ENCODE measurements at places on chromosomes 12 and 14. TPM values are rescaled to one million over a fixed set of nuclear protein-coding genes. Genes with fewer than 3 reads are reported as not detected.

Gene CNTN1
- 7.4 TPM for total RNA-seq

Gene ARHGEF40
- total RNA-seq = 24.5 TPM

Gene TAMALIN
- total RNA-seq = 7.1 TPM

Gene C14orf39
- total RNA-seq = not detected

Gene SERPINA9
- not detected for total RNA-seq

Gene KRT76
- total RNA-seq = not detected

- DNase-seq = no peak
Observed at GRCh38 chr14:103908580-103908979, 19.7 kb upstream of the TDRD9 start.

DNA sequence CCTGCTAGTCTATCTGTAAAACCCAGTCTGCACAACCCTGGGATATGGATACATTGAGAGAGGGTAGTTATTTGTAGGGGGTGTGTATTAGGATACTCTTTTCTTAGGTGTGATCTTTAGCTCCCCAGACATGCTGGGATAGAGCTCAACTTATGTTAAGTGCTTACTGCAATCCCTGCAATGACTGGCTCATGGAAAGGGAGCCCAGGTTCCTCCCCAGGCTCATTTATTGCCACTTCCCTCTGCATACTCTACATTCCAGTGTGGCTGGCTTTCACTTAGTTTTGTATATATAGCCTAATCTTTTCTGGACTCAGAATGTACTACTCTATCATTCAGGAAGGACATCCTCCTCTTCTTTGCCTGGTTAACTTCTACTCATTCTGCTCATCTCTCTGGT lies 172.0 kb downstream of the SYT10 start:
- DNase-seq = no peak

DNA sequence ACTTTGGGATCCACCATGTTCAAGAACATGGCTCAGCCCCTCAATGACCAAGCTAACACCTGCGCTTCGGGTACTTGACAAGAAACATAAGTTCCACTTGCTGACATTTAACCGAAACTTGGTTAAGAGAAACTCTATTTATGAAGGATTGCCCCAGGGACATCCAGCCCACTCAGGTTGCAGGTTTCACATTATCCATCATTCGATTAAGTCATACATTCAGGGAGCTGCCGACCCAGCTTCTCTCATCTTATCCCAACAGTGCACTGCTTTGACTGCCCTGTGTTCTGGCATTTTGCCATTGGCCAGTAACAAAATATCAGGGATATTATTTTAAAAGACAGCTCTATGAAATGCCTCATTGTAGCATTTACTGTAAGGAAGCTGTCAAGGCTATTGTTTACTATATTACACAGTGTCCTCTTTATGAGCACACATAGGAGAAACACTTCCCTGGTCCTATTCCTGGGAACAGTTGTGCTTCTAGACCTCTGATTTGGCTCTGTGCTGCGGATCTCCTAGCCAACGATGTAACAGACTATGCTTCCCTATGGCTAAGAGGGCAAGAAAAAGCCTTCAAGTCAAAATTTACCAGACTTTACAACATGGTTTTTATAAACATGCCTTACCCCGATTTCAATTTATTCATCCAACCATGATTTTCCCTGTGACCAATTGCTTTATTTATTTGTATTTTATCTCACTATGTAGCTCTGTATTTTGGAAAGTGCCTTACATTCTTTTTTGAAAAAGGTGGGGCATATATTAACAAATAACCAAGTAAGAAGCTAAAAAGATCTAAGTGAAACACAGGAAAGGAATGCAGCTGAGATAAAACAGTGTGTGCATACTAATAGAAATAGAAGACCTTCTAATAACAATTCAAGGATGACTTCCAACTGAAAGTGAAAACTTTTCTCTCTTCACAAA lies 109.3 kb downstream of the ITPR2 start:
- no peak for DNase-seq

DNA sequence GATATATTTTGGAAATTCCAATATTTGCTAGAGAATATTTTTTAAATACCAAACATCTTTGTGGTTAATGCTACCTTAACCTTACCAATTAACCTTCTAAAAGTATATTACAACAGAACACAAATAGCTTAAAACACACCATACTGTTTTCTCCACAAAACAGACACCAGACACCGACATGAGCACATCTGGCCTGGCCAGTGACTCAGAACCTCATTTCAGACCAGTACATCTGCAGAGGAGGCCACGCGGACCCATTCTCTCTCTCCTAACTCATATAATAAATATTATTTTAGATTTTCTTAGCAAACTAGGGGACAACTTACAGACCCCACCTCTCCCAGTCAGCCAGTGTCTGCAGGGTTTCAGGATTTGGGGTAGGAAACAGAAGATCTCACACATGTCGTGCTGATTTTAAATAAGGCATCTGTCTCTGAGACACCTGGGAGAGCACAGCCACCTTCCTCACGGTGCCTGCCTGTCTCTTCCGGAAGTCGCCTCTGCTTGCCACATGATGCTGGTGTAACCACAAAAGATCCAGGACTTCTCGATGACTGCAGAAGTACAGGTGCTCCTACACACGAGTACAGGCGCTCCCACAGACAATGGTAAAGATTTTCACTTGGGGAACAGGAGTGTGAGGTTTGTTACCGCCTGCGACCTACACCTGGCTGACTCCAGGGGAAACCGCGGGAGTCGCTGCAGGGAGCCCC lies 9.7 kb upstream of the ANKLE2 start:
- DNase-seq = no peak

GRCh38 chr12:23770202-23770938 lies 179.1 kb downstream of the SOX5 start:
- no peak for DNase-seq

- DNase-seq = peak; percentile 38
Observed at GRCh38 chr12:65511134-65511834, 232.8 kb downstream of the MSRB3 start.

DNA sequence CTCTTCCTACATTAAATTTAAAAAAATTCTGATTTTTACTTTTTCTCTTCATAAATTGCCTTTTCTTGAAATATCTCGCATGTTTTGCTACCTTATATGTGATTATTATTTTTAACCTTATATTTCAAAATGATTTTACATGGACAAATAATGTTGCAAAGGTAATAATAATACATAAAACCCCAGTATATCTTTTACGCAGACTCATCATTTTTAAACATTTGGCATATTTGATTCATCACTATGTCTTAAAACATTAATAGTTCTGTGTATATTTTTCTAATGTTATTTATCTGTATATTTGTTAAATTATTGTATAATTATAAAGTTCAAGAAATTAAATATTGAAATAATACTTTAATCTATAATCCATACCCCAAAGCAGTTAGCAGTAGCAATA lies 350.8 kb downstream of the RPL10L start:
- no peak for DNase-seq

DNA sequence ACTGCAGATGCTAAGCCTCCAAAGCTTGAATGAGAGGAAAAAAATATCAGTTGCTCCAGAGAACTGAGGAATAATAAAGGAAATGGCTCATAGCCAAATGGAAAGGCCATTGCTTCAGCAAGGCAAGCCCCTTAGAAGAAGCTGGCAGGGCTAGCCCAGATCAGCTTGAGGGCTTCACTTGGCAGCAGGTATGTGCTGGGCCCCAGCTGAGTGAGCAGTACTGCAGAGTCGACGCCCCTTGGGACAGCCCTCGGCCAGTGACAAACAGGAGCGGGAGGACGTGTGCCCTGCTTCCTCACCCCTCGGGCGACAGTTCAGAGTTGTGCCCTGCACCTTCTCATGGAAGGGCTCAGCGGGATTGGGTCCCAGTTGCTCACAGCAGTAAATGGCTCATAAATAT lies 1031.2 kb upstream of the TMEM132C start:
- DNase-seq = no peak

DNA sequence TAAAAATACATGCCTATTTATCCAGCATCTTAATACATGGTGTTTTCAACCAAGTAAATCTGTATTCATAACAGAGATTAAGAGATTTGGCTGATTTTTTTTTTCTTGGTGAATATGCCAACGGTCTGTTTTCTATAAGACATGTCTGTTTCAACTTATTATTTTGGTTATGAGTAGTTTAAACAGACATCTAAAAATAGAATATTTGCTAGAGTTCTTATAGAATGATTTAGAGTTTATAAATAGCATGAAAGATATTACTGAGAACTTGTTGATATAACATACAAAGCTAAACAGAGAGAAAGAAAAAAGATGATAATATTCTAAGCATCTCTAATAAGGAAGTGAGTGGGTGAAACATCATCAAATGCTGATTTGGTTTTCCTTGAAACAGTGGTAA lies 199.9 kb downstream of the CCDC91 start:
- no peak for DNase-seq

DNA sequence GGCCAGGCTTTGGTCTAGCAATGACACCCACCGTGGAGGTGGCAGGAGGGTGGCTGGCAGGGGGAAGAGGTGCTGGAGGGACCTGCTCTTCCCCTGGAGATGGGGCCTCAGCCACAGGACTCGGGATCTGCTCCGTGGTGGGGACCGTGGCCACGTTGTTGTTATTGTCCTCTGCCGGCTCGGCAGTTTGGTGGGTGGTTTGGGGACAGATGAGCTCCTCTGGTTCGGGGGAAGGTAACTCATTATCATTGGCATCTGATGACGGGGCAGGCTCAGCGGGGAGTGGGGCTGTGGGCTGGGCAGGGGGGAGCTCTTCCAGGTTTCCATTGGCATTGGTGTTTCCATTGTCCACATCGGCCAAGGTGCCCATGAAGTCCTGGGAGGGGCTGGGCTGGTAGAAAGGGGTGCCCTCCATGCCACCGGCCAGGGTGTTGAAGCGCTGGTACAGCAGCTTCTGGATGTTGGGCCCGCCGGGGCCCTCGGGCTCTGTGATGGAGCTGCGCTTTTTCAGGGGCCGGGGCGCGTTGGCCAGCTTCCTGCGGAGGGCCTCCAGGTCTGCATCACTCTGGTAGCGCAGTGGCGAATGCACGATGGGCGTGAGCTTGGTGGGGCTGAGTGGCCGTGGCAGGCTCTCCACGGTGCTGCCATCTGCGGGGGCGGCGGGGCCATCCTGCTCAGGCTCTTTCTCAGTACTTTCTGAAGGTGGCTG lies 24.3 kb downstream of the ZFYVE21 start:
- no peak for DNase-seq

DNA sequence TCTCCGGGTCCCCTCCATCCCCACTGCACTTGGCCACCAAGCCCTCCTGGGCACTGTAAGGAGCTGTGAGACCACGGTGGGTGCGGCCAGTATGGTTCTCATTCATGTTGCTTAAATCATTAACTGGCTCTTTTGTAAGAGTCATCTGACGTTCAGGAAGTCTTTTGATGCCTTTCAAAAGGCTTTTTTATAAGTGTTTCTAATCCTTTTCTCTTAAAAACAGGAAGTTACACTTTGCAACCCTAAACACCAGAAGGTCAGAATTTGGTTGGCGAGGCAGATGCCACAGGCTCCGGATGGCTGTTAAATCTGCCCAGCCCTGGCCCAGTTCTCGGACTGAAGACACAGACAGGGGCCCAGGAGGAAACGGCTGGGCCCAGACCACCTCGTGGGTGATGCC lies 26.1 kb upstream of the DIO3 start:
- no peak for DNase-seq

DNA sequence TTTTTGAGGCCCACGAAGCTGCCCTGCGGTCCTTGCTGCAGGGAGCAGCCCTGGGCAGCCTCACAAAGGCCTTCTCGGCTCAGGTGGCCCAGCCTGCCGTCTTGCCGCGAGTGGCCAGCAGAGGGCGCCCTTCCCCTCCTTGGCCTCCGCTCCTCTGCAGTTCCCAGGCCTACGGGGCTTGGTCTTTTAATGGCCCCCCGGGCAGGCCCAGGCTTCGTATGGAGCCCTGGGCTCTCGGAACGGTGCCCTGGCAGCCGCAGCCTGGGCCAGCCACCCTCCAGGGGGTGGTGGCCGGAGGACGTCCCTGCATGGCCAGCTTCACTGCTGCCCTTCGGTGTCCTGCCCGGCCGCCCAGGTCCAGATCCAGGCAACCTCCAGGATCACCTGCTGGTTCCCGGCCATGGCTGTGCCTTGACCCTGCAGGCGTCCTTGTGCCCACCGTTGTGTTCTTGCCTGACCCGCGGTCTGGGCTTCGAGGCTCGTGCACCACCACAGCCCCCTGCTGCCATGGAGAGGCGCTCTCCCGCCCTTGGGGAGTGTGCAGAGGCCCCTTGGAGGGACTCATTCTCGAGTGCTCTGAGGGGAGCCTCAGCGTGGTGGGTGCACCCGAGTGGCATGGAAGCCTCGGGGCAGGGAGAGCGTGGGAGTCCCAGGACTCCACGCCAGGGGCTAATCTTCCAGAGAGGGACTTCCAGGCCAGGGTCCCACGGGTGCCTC lies 9.4 kb downstream of the ASPG start:
- peak; percentile 85 for DNase-seq

GRCh38 chr12:49933796-49934195 lies 16.7 kb upstream of the AQP2 start:
- no peak for DNase-seq

GRCh38 chr12:123043536-123044001 lies 63.1 kb downstream of the ARL6IP4 start:
- peak; percentile 80 for DNase-seq

DNA sequence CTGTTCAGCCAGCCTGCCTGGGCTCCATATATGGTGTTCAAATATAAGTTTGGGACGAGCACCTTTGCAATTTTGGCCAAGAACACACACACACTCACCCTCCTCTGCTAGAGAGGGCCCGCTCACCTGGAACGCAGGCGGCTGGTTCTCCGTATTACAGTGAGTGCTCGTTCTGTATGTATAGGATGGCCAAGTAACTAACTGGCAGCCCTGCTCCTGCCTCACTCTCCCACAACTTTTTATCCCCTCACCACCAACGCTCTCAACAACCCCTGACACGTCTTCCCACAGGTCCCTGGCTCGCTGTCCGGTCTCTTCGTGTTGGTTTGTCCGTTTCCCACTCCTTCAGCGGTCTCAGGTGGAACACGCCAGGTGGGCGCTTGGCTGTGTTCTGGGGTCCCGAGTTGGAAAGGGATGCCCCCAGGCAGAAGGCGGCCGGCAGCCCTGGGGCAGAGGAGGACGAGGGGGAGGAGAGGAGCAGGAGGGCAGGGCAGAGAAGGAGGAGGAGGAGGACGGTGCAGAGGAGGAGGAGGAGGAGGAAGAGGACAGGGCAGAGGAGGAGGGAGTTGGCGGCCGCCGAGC lies 398 bp upstream of the MSRB3 start:
- no peak for DNase-seq

DNA sequence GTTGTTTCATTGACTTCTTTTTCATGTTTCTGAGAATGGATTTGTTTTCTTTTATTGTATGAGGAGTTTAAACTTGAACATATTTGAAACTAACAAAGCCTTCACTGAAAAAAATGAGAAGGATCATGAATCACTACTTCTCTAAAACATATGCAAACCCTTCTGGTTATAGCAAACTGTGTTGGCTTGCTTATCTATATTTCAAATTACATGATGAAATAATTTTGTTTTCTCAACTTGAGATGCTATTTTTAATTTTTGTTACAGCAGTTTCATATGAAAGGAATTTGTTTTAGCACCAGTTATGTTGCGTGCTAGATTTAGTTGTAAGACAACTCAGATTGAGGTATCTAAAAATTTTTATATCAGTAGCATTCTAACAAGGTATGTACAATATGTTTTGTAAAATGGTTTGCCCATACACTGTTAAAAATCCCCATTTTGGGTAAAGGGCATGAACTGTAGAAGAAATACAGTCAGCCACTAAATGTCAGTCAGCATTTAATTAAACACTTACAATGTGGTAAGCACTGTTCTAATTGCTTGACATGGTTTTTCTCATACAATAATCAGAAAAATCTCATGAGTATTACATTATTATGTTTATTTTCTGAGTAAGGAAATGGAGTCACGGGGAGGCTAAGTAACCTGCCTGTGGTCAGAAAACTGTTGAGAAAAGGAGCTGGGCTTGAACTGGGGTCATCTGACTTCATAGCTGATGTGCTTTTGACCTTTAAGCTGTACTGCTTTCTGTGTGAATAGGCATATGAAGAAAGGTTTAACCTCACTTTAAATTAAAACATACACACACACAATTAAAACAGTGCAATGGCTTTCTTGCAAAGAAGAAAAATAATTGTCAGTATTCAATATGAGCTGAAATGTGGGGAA lies 105.7 kb downstream of the PLEKHA5 start:
- DNase-seq = no peak
